ENCODE measurements at places on chromosomes 1 and 21.

GRCh38 chr21:15182731-15183130 lies 117.9 kb upstream of the NRIP1 start:
- DNase-seq: no peak

DNA sequence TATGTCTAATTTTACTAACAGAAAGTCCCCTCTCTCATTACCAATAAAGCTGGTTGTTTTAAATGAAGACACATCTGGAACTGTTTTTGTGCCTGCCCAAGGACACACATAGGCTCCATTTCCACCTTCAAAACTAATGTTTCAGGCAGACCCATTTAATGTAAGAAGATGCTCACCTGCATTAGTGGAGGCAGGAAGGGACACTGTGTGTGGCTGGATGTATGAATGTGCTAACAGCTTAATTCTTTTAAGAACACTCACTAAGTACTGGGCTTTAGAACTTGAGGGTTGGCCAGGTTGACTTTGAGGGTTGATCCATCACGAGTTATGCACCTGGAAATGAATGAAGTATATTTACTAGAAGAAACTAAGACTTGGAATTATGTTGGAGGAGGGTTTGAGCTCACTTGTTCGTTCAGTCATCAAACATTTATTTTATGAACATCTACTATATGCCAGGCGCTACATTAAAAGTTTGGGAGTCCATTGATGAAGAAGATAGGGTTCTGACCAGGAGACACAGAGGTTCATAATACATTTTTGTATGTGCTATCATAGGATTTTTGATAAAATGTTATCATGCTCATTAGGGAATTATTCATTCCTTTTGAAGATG lies 5.4 kb downstream of the JUN start:
- DNase-seq: no peak

- no peak for DNase-seq
Observed at GRCh38 chr1:182679684-182680083, 4.7 kb downstream of the RGS8 start.

GRCh38 chr1:14724246-14724645 lies 125.8 kb downstream of the KAZN start:
- DNase-seq: no peak

DNA sequence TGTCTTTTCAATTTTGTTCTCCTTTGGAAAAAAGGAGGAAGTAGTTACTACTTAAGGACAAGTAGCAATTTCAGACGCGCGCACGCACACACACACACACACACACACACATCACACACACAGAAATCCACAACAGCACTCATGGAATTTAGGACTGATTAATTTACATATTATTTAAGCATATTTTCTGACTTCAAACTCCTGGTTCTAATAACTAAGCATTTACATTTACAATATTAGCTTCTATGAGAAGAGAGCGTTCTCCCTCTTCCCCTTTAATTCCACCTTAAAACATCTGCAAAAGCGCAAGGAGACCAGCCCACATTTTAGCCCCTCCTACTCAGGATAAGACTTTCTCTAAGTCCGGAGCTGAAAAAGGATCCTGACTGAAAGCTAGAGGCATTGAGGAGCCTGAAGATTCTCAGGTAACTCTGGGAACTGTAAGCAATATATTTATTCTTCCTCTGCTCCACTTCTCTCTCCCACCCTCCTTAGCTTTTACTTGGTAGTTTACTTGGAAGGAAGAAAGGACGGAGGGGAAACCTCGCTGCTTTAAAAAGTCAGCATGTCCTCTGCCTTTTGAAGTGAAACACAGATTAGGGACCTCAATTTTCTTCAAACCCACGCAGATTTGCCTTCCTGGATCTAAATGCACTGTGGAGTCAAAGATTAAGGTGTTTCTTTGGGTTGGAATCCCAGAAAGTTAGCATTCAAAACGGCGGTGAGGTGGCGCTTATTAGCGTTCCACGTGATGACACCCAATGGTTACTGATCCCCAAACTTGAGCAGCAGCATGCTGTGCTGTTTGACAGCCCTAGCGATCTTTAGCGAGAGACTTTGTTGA lies at the start of gene PLA2G4A:
Gene PLA2G4A, plus strand, starts transcription at position 339 of the 844 bp plus-strand sequence. CDS start 25,406 bp downstream, outside the sequence.
- DNase-seq: peak; percentile 22

DNA sequence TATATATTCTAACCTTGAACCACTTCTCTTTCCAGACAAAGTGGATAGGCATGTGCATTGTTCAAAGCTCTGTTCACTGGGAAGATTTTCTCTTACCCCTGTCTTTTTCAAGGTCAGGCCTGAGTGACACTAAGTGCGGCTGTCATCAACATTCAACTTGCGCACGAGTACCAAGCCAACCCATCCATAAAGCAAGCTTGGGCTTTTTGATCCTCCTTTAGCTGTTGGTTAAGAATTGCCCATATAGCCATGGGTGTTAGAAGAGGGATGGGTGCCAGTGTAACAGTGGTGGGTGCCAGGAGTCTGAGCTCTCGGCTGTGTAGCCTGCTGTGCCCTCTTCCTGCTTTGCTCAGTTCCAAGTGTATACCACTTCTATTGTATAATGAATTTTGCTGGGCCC lies 136.1 kb downstream of the GLUL start:
- DNase-seq: no peak

DNA sequence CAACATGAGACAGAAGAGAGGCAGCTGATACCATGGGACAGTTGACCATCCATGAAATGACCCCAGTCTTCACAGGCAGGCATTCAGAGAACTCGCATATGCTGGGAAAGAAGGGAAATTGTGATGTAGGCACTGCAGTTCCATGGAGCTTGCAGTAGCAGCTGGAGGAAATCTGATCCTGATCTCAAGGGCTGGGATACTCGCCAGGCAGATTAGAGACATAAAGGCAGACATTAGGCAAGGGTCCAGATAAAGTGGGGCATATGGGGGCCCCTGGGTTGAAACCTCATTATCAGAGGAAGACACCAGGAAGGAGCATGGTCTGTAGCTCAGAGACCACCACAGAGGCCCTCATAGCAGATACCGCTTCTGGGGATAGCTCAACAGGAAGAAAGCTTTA lies 48.7 kb upstream of the TNR start:
- no peak for DNase-seq

GRCh38 chr1:198162091-198162767 lies 5.4 kb downstream of the NEK7 start:
- DNase-seq: no peak

DNA sequence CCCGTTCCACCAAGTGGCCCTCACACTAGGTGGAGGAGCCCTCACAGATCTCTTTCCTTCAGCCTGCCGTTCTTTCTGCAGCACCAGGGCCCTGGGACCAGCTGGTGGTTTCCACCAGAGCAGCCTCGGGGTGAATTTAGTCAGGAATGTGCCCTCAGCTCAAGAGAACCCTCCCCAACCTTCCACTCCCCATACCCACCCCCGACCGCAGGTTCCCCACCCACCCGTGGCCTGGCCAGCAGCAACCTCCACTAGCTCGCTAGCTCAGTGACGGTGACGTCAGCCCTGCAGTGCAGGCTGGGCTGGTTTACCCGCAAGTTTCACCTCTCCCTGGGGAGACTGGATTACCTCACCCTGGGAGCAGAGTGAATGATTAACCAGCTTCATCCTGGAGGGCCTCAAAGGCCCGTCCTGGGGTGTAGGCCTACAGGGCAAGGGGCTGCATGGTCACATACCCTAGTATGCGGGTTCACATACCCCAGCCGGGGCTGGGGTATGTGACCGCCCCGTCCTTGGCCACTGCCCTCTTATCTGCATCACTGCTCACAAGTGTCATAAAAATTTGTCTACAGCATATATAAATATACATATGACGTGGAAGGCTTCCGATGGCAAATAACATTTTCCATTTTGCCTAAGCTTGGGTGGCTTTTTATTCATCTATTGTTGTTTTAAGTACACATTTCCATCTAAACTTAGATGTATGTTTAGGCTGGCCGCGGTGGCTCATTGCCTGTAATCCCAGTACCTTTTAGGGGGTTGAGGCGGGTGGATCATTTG lies 24.5 kb downstream of the ELF3 start:
- DNase-seq: peak; percentile 82

- no peak for DNase-seq
Observed at GRCh38 chr1:160750608-160751007, 11.6 kb downstream of the SLAMF7 start.

DNA sequence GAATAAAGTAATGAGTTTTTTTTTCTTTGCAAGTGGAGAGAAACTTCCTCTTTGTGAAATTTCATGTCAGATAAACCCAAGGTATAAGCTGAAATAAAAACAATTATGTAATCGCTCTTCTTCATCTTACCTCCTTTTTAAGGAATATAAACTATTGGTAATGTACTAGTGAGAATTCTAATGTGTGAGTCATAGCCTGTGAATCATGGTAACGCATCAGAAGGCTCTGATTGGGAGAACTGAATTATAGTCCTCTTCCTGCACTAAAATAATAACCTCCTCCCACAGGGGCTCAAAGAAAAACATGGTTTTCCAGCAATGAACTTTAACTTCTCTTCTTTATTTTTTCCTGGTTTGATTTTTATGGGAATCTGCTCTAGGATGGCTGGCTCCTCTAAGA lies 57.1 kb upstream of the COX20 start:
- no peak for DNase-seq

All from AG09319 (cell line).